Dermis microvascular lymphatic vessel endothelial cell (primary cell): ENCODE measurements at places on chromosomes 13 and 19. TPM values are rescaled to one million over a fixed set of nuclear protein-coding genes. Genes with fewer than 3 reads are reported as not detected.

HIPK4 gene
- under 0.01 TPM in 2 replicates for total RNA-seq

- DNase-seq: no peak
These were observed 2.8 kb downstream of the S1PR5 start for GRCh38 chr19:10514211-10515145.

- no peak for DNase-seq
These were observed 286.5 kb downstream of the PCDH17 start for GRCh38 chr13:57918086-57918485.

DNA sequence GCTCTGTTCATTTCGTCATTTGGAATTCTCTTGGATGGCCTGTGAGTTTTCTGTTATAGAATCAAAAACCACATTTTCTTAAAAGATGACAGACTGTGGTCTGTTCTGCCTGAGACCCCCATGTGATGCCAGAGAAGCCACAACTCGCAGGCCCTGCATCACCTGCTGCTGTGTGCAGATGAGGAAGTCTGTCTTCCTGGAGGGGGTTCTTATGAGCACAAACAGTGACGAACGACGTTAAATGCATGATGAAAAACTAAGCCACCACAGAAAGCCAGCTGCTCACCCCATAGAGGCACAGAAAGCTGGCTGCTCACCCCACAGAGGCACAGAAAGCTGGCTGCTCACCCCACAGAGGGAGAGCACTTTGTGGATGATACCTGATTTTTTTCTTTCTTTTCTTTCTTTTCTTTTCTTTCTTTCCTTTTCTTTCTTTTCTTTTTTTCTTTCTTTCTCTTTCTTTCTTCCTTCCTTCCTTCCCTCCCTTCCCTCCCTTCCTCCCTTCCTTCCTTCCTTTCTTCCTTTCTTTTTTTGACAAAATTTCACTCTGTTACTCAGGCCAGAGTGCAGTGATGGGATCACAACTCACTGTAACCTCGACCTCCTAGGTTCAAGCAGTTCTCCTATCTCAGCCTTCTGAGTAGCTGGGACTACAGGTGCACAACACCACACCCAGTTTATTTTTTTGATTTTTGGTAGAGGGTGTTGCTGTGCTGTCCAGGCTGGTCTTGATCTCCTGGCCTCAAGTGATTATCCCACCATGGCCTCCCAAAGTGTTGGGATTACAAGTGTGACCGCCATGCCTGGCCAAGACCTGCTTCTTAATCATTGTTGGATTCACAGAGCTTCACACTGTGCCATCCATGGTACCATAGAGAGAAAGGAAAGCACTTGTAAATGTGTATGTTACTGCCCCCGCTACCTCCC, 1191.4 kb downstream of the UQCRFS1 start:
- DNase-seq: no peak

GRCh38 chr19:47280183-47280797, 5.6 kb downstream of the INAFM1 start:
- no peak for DNase-seq

DNA sequence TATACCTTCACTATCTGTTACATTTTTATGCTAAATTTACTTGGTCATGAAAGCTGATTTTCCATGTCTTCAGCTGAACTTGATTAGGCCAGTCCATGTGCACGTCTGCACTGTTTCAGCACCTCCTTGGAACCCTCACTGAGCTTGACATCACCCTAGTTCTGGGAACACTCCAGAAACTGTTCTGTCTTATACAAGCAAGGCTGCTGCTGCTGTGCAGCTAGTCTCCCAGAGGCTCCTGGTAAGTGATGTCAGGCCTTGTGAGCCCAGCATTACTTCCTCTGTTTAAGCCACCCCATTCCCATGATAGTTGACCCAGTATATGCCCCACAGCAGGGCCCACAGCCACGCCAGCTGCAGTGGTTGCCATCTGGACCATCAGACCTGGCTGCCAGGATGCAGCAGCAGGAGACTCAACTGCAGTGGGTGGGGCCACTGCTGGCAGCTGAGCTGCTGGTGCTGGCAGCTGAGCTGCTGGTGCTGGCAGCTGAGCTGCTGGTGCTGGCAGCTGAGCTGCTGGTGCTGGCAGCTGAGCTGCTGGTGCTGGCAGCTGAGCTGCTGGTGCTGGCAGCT, 90.5 kb upstream of the AKAP11 start:
- DNase-seq: no peak
